Left forelimb (tissue), 1 donor: ENCODE measurements at places on chromosomes 4 and X.

GRCh38 chrX:103742339-103742738 lies 31.6 kb downstream of the TMEM31 start:
- no peak for DNase-seq

DNA sequence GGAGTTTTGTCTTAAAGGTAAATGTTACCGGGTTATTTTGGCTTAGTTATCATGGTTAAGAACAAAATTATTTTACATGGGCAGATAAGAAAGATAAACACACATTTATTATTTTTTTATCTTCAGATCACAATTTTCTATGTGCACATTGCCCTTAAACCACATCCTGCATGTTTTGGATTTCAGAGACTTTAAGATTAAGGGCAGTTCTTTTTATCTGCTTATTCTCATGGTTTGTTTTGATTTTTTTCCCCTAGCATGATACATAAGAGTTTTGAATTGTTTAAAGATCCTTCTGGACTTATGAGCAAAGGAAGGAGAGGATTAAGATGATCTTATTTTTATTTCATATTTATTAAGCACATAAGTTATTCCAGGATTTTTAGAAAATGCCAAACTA lies 190.1 kb upstream of the BMP3 start:
- DNase-seq = no peak

GRCh38 chr4:156762851-156763250 lies 208.7 kb downstream of the PDGFC start:
- no peak for DNase-seq

DNA sequence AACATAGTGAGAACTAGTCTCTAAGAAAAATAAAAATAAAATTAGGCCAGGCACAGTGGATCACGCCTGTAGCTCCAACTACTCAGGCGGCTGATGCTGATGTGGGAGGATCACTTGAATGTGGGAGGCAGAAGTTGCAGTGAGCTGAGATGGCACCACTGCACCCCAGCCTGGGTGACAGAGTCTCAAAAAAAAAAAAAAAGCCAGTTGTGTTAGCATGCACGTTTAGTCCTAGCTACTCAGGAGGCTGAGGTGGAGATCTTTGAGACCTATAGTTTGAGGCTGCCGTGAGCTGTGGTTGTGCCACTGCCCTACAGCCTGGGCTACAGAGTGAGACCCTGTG lies 2.5 kb downstream of the DCK start:
- no peak for DNase-seq

- no peak for DNase-seq
Measured at GRCh38 chrX:13649838-13650237, 3.1 kb upstream of the TCEANC start.

DNA sequence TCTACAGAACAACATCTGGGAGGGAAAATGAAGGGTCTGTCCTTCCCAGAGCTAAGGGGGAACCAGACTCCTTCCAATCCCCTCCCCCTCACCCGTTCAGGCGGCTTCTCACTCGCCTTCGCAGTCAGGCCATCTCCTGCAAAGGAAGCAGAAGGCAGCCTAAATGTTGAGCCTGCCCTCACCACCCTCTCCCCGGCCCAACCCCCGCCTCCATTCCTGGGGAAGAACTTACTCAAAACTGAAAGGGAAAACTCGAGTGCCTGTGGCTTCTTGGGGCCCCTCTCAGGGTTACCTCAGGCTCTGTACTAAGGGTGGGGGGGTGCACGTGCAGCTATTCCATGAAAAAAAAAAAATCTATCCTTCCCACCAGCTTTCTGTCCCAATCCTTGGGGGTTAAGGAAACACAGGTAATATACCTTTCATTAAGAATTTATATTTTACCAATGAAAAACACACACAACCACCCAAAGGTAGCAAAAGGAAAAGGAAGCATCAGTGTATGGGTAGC lies 2.4 kb downstream of the ZMYM3 start:
- no peak for DNase-seq

GRCh38 chr4:166481055-166481454 lies 608.0 kb downstream of the TLL1 start:
- DNase-seq = no peak

DNA sequence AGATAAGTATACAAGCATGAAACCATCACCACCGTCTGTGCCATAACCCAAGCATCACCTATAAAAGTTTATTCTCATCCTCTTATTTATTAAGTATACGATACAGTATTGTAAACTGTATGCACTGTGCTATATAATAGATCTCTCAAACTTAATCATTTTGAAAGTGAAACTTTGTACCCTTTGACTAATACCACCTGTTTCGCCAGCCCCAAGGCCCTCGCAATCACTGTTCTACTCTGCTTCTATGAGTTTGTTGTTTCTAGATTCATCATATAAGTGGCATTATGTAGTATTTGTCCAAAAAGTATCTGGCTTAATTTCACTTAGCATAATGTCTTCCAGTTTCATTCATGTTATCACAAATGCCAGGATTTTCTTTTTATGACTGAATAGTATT lies 72.1 kb upstream of the DOCK11 start:
- DNase-seq = no peak

- DNase-seq = no peak
Measured at GRCh38 chrX:76555269-76555668, 127.8 kb downstream of the MAGEE1 start.

- DNase-seq = no peak
Measured at GRCh38 chr4:126354784-126355183, 1040.0 kb downstream of the FAT4 start.

GRCh38 chr4:173477016-173477415 lies 53.0 kb downstream of the HAND2 start:
- no peak for DNase-seq

- no peak for DNase-seq
Measured at GRCh38 chr4:98838977-98839618, 89.8 kb downstream of the EIF4E start.

DNA sequence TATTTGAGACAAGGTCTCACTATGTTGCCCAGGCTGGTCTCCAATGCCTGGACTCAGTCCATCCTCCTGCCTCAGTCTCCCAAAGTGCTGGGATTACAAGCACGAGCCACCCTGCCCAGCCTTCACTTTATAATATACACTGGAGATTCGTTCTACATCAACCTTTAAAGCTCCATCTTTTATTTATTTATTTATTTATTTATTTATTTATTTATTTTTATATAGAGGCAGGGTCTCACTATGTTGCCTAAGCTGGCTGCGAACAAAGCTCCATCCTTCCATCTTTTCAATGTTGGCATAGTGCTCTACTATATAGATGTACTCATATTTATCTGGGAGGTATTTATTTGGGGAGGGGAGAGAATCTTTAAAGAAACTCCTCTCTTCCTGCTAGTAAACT lies 1.7 kb upstream of the KDR start:
- no peak for DNase-seq

- DNase-seq = no peak
Measured at GRCh38 chrX:111483135-111483534, 28.3 kb upstream of the SERTM2 start.

DNA sequence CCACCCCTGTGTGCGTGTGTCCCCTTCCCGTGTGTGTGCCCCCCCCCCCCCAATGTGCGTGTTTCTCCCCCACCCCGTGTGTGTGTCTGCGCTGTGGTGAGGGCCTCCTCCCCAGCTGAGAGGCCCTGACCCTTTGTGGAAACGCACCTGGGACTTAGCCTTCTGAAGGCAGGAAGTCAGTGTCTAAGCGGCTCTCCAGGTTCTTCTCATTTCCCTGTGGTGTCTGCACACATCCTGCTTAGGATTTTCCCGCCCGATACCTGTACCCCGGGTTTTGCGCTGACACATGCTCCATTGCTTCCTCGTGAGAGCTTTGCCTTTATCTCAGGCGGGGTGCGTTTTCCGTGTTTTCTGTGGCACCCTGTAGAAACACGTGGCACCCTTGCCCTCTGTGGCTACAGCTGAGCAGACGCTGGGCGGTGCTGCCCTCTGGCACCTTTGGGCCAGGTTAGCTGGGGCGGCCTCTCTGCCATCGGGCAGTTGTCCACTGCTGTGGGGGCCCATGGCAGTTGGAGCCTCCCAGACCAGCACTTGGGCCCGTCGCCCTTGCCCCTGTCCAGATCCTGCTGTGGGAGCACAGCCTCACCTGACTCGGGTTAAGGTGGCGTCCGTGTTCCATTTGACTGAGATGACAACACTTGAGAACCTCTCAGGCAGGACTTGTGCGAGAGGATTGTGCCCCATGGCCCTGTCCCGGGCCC lies 26.3 kb downstream of the MAEA start:
- no peak for DNase-seq

DNA sequence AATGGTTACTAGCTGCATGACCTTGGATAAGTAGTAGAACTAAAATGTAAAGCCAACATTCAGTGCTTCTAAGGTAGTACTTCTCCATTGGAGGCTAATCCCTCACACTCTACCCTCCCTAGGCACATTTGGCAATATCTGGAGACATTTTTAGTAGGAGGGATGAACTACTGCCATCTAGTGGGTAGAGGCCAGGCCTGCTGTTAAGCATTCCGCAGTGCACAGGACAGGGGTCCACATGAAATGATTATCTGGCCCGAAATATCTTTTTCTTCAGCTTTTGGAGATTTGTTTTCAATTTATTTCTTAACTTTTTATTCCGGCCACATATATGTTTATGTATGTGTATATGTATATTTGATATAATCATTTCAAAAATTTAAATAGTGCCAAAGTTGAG lies 36.0 kb upstream of the SPANXC start:
- DNase-seq = no peak

GRCh38 chrX:17206584-17206983 lies 168.4 kb upstream of the NHS start:
- no peak for DNase-seq

DNA sequence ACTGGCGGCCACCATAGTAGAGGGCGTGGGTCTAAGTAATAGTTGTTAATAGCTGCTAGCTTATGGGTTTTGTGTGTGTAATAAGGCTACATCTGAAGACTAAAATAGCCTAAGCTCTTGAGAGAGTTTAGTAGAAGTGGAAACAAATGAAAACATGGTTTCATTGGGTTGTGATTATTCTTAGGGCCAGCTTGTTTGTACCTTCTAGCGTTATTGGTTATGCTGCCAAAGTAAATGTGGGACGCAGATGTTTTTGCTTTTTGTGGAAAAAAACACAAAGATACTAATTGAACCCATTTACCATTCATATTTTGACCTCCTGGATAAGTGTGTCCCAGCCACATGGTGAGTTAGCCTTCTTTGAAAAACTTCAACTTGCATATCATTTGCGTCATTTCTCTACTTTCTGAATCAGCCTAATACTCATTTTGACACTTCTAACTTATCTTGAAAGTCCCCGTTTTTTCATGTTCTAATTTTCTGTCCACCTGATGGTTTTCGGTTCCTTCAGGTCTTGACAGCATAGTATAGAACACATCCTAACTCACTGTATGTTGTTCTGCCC lies 305.3 kb downstream of the FRMPD4 start:
- DNase-seq = no peak

DNA sequence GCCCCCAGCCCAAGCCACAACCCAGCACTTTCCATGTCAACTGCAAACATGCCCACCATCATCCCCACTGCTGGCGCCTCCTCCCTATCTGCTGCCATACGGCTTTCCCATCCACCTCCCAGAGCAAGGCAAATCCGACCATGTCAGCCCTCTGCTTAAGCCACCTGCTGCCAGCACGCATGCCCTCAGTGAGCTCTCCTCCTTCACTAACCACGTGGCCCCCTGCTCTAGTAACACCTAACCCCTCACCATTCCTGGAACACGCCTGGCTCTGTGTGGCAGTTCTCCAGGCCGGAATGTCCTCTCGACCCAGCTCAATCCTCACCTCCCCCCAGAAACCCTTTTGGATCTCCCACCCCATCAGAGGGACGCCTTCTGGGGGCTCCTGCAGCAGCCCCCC lies 17.4 kb downstream of the BCAP31 start:
- no peak for DNase-seq

DNA sequence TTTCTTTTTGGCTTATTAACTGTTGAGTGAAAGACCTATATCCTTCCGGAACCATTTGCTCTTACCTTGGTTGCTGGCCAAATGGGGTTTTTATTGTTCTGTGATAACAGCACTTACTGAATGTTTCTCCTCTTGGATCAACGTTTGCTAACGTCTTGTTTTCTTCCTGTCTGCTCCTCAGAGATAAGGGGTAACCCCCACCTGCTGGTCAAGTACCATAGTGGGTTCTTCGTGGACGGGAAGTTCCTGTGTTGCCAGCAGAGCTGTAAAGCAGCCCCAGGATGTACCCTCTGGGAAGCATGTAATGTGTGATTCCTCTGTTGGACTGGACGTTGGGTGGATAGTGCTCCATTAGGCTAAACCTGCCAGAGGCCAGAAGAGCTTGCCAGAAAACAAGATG lies 15.3 kb downstream of the BMX start:
- no peak for DNase-seq

DNA sequence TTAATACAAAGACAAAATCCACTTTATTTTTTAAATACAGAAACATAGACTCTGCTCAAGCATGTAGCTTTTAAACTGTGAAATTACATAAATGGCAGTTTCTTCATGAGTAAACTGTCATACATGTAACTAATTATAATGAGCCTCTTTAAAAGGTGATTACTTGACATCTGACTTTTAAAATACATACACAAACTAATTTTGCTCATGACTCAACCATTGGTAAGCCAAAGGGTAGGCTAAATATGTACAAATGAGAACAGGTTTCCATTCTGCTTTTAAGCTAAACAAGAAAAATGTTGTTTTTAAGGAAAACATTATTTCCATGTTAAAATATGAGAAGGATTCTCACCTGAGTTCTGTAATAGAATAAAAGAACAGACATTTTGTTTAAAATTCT lies 27.9 kb downstream of the CAMK2D start:
- DNase-seq = no peak

- DNase-seq = no peak
Measured at GRCh38 chr4:152699313-152699712, 19.5 kb upstream of the TMEM154 start.

DNA sequence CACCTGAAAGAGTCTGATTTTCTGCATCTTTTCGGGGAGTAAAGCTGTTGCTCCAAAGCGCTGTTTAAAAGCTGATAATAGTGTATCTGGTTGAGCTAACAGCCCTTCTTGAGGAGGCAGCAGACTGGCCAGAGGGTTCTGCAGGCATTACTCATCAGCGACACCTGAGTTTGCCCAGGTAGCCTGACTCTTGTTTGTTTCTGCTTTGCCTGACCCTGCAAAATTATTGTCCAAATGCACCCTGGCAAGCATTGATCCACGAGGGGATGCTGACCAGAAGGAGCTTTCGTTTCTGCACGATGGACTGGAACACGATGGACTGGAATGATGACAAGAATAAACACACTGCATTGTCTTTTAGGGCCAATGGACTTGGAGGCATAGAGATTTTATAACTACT lies 6.2 kb downstream of the CD99 start:
- no peak for DNase-seq

- no peak for DNase-seq
Measured at GRCh38 chr4:118280501-118281218, 72.1 kb downstream of the PRSS12 start.

- DNase-seq = no peak
Measured at GRCh38 chr4:104743215-104743653, 248.5 kb upstream of the CXXC4 start.
